Activated CD4-positive, alpha-beta T cell treated with anti-CD3 and anti-CD28 coated beads, Interleukin-2, amount 50 U/mL, for 48 hours (primary cell): ENCODE measurements at places on chromosomes 1 and 21.

DNA sequence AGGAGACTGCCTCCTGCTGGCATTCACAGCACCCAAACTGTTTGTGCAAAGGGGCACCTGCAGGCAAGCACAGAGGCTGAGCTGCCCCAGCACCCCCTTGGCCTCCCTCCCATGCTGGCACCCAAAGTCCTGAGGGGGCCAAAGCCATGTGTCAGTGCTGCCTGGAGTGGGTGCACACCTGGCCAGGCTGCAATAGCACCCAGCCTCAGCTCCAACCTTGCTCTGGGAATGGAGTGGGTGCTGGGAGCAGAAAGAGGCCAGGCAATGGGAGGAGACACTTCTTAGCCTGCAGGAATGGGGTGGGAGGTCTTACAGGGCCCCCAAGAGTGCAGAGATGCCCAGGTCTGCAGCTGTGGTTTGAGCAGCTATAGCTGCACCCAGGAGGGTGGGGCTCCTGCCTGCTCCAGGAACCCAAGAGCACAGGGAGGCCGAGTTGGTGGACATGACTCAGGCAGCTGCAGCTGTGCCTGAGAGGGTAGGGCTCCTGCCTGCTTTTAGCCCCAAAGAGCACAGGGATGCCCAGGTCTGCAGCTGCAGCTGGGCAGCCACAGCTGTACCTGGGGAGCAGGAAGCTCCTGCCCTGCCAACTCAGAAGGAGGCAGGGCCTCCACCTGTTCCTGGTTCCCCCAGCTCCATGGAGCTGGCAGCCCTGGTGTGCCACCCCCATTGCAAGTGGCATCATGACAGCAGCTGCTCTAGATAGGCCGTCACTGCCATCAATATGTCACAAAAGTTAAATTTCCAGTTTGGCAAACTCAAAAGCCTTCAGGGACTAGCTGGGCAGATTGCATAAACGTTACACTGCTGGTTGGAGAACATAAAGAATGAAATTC is 5.3 kb upstream of the CHD1L start:
- no peak for DNase-seq

- DNase-seq, result peak; percentile 91
Observed at GRCh38 chr1:16351994-16352841, at the start of gene FBXO42. TSS of gene FBXO42 (minus strand) at chr1:16352480. CDS start at chr1:16315418, 37,062 bp downstream.

GRCh38 chr1:205304695-205305070 is 16.9 kb downstream of the NUAK2 start:
- no peak for DNase-seq

- DNase-seq, result no peak
Observed at GRCh38 chr1:95252422-95252821, 18.4 kb downstream of the RWDD3 start.

DNA sequence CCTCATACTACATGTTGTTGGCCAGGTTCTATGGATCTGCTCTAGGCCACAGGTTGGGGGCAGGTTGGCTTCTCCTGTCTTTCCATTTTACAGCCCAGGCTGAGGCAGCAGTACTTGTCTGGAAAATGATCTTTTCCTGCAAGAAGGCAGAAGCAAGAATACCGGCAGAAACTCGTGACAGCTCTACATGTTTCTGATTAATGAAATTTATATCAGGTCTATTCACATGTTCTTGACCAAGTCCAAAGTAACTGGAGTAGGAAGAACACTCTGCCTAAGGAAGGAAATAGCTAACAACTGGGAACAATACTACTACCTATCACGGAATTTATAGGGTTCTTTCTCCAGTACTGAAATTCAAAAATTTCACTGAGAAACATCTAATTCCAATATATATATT is 98.3 kb downstream of the PLPPR5 start:
- DNase-seq, result no peak

DNA sequence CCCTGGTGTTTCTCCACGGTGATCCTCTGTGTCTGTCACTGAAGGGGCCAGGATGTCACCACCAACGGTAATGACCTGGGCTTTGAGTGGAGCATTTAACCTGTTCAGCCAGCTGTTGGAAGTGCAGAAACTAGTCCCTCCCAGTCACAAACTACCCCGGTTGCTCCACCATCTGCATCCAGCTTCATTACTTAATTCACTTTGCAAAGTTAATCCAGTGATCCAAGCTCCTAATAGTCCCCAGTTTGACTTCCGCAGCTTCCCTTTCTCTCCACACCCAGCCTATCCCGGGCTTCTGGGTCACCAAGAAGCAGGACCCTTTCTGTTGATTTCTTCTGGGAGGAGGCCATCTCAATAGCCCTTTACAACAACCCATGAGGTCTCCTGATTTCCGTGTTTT is 63.5 kb downstream of the MDM4 start:
- DNase-seq, result no peak

DNA sequence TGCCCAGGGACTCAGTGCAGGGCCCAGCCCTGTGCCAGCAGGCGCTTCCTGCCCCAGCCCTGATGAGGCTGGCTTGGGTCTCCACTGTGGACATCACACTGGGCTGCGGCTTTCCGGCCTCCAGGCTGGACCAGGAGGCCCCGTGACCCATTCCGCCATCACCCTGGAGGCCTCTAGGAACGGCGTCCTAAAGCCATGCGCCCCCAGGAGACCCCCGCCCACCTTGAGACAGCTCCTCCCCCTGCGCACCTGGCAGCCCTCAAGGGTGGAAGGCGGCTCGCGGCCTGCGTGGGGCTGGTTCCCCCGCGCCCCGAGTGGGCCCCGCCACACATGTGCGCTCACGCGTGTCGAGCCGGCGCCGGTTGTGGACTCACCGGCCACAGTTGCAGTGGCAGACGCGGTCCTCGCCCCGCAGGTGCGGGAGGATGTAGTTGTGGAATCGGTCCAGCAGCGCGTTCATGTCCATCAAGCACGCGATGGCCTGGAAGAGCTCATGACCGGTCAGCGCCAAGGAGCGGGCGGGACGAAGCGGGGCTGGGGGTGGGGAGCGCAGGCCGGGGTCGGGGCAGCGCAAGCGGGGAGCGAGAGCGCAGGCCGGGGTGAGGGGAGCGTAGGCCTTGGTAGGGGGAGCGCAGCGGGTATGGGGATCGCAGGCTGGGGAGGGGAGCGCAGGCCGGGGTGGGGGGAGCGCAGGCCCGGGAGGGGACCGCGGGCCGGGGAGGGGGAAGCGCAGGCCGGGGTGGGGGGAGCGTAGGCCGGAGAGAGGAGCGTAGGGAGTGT is 924 bp downstream of the TMEM240 start:
- DNase-seq, result no peak

GRCh38 chr21:38048167-38048566 is 131.9 kb upstream of the KCNJ6 start:
- no peak for DNase-seq

GRCh38 chr1:78291872-78292271 is 198.9 kb upstream of the PTGFR start:
- no peak for DNase-seq

- no peak for DNase-seq
Observed at GRCh38 chr1:175225805-175226129, 33.2 kb upstream of the KIAA0040 start.

DNA sequence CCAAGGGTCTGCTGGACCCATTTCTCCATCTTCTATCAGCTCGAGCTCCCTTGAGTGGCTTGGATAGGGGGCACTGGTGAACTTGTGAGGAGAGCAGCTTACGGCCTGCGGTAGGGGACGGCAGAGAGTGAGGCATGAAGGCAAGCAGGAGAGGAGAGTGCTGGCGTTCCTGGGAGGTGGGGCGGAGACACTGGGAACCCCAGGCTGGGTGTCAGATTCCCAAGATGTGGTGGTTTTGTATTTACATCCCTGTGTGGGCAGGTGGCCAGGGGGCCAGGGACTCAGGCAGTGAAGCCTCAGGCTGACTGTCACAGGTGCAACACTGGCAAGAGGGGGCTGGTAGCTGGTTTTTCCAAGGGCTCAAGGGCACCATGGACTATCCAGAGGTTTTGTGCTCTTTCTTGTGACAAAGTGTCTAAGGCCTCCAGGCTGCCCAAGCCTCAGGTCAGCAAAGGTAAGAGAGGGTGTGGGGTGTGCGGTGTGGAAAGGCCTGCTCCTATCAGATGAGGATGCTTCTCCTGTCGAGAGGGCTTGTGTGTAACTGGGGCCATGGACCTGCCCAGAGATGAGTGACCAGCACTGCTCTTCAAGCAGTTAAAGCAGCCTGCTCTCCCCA is 45.1 kb upstream of the ROR1 start:
- no peak for DNase-seq

DNA sequence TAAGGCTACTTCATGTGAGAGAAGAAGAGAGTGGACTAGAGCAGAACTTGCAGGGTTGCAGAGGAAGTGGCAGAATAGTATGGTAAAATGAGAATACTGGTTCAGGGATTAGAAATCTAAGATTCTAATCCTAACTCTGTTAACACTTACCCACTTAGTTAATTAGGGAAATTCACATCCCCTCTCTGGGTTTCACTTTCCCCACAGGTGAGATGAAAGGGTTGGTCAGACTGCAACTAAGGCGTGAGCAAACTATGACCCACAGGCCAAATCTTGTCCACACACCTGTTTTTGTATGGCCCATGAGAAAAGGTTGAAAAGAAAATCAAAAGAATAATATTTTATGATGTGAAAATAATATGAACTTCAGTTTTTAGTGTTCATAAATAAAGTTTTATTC is 117.5 kb downstream of the MACF1 start:
- no peak for DNase-seq

DNA sequence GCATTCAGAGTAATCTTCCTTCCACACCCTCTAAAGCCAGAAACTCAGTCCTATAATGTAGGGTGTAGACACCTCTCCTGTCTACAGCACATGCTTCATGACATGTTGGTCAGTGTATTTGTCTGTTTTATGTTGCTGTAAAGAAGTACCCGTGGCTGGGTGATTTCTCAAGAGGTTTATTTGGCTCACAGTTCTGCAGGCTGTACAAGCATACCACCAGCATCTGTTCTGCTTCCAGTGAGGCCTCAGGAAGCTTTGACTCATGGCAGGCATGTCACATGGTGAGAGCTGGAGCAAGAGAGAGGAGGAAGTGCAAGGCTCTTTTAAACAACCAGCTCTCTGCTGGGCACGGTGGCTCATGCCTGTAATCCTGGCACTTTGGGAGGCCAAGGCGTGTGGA is 12.1 kb downstream of the PLOD1 start:
- no peak for DNase-seq

DNA sequence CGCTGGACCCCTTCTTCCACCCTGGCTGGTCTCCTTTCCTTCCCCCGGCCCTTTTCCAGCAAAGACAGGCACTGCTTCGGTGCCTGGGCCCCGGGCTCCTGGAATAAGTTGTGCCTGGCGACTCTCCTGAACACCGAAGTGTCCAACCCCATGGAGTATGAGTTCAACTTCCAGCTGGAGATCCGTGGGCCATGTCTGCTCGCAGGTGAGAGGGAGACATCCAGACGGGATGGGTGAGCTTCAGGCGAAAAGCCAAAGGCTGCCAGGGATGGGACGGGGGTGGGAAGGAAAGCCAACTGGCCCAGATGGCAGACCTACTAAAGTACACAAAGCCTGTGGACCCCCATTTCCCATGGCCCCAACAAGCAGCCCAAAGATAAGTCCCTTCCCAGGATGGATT is 26.8 kb downstream of the VWA5B1 start:
- DNase-seq, result no peak

DNA sequence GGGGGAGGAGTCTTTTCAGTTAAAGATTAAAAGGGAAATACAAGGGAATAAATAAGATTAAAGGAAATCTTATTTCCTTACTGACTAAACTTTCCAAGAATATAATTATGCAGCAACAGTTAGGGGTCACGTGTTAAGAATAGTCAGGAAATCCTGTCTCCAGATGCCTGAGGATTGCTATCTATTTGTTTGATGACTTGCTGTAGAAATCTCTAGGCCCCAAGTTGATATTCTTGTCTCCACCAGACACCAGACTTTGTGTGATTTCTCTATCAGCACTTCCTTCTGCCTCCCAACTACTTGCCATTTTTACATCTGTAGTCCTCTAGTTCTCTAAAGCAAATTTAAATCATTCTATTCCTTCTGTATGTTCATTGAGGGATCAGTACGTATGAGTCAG is 77.5 kb downstream of the RPAP2 start:
- no peak for DNase-seq

- DNase-seq, result no peak
Observed at GRCh38 chr1:1177452-1178206, 3.9 kb downstream of the TTLL10 start.

- DNase-seq, result no peak
Observed at GRCh38 chr1:229058729-229059128, 212.2 kb upstream of the RAB4A start.

DNA sequence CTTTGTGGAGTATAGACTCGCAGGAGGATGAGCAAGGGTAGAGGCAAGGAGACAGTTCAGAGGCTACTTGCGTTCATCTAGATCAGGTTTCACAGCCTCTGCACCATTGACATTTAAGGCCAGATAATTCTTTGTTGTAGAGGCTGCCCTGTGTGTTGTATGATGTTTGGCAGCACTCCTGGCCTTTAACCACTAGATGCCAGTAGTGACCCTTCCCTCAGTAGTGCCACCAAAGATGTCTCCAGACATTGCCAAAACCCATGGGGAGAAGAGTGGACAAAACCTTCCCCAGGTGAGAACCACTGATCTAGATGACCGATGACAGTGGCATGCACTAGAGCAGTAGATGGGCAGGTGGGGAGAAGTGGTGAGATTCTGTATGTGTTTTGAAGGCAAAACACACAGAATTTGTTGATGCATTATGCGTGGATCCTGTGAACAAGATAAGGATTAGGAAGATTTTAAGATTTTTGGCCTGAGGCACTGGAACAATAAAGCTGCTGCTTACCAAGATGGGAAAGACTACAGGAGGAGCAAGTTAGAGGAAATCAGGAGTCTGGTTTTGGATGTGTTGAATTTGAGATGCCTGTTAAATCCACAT is 9.9 kb upstream of the COG2 start:
- DNase-seq, result peak; percentile 2

DNA sequence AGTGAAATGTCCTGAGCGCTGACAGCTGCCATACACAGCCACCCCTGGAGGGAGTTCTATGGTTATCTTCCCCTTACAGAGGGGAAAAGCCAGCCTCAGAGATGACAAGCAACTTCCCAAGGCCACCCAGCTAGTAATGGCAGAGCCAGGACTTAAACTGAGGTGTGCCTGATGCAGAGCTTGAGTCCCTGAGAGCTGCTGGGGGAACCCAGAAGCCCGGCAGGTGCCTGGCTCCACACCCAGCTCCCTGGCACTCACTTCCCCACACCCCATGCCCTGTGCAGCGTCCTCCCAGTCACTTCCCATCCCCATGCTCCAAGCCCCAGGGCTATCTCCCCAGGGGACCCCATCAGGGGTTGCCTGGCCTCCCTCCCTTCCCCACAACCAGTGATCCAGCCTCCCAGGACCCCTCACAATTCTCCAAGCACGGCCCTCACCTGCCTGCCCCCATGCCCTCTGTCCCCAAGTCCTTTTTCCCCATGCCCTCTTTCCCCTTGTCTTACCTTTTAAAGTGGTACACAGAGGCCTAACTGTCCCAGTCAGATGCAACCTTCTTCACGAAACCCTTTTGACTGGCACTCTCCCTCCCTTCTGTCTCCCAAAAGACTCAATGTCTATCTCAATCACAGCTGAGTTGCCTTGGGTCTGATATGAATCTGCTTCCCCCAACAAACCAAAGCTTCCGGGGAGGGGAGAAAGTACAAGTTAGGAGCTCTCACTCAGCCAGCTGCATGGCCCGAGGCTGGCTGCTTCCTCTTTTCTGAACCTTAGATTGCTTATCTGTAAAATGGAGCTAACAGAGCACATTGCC is 39.8 kb upstream of the LRP8 start:
- peak; percentile 19 for DNase-seq
